Stimulated activated CD4-positive, alpha-beta T cell treated with anti-CD3 and anti-CD28 coated beads, Interleukin-1b, Interleukin-23, amount 100 ng/mL, for 1 hour (primary cell): ENCODE measurements at places on chromosomes 2 and 18.

GRCh38 chr2:186543561-186544131 is 46.2 kb upstream of the ITGAV start:
- no peak for DNase-seq

- no peak for DNase-seq
Measured at GRCh38 chr2:72673279-72673678, 152.6 kb downstream of the EXOC6B start.

DNA sequence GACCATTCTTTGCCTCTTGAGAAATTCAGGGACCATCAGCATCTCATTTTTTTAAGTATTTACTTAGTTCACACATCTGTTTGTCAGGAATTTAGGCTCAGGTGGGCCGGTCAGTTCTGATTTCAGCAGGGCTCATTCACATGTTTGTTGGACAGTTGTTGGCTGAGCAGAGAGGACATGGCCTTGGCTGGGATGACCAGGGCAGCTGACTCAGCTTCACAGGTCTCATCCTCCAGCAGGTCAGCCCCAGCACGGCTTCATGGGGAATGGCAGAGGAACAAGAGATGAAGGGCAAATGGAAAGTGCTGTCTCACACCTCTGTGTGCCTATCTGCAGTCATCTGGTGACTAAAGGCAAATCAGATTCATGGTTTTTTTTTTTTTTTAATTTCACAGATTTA is 136.1 kb upstream of the TMEM200C start:
- DNase-seq: no peak

GRCh38 chr2:30368258-30368657 is 78.8 kb upstream of the LCLAT1 start:
- no peak for DNase-seq

DNA sequence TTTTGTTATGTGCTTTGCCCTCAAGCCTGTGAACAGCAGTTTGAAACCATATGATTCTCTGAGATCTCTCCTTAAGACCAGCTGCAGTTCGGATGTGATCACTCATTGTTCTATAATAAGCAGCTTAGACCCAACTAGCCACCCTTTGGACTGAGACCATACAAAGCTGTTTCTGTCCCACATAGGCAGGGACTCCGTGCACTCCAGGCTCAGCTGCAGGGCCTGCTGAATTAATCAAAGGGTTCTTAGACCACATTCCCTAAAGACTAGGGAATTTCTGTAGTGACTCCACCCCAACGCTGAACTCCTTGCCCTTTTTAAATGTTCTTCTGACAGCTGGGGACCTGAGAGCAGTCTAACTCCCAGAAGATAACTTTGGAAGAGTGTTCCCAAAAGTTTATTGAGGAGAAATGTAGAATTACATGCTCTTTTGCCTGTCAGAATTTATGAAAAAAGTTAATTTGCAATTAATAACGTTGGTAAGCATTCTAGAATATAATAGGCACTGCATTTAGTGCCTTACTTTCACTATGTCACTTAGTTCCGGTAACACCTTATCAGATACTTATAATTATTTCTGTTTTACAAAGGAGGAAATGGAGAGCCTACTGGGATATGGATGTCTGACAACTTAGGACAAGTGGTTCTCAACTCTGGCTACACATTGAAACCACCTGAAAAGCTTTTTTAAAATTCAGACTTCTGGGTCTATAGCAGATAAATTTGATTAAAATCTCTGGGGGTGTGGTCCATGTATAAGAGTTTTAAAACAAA is 42.3 kb downstream of the GULP1 start:
- no peak for DNase-seq

DNA sequence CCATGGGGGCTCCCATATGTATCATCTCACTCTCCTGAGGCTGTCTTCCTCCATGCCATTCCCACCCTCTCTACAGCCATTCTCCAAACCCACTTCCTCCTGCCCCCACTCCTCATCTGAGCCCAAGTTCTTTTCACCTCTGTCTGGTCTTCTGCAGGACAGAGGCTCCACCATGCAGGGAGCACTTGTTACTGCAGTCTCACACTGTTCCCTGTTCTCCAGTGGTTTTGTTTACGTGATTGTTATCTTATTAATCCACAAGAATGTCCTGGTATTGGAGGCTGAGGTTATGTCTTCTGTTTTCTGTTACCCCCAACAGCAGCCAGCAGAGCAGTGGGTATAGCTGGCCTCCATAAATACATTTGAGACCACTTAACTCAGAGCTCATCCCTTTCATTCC is 51.4 kb downstream of the PAX8 start:
- DNase-seq: no peak

DNA sequence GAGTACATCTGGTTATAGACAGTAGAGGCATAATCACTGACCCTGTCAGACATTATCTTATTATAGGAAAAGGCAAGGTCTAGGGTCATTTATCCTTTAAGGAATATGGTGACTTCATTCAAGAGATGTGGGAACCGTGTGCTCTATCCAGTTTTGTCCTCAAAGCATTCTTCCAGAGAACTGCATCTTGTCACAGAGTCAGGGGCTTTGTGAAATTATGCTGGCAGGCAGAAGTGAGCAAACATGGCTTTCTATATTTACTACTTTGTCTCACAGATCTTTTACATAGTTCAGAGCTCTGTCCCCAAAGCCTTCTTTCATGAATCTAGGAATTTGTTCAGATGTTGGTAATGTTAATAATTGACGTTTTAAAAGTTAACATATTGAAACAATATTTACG is 177.4 kb downstream of the ASXL3 start:
- DNase-seq: no peak

GRCh38 chr2:1538663-1539062 is 125.4 kb downstream of the TPO start:
- DNase-seq: no peak

DNA sequence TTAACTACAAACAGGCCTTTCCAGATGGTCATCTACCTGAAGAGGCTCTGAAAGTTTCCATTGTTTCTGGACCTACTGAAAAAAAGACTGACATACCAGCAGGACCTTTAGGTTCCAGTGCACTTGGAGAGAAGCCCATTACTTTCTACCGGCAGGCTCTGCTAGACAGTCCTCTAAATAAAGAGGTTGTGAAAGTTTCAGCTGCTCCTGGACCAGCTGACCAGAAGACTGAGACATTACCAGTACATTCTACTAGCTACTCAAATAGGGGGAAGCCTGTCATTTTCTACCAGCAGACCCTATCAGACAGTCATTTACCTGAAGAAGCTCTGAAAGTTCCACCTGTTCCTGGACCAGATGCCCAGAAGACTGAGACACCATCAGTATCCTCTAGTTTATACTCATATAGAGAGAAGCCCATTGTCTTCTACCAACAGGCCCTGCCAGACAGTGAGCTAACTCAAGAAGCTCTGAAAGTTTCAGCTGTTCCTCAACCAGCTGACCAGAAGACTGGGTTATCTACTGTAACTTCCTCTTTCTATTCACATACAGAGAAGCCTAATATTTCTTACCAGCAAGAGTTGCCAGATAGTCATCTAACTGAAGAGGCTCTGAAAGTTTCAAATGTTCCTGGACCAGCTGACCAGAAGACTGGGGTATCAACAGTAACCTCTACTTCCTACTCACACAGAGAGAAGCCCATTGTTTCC is 65.8 kb downstream of the ALMS1 start:
- DNase-seq: no peak

- DNase-seq: no peak
Measured at GRCh38 chr18:69648486-69648885, 247.8 kb downstream of the DOK6 start.

DNA sequence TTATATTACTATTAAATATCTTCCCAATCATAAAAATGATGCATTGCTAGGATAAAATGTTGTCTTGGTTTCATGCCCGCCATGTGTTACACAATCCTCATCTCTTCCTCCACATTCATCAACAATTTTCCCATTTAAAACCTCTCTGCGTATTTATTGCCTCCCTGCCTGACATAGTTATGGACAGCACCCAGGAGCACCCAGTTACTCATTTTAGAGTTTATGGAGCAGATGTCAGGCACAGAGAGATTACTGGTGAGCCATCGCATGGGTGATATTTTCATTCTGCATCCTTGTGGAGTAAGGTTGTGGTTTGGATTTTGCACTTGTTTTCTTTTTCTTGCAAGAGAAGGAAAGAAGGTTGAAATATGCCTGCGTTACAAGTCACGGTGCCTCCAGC is 116.7 kb upstream of the NPAS2 start:
- no peak for DNase-seq

GRCh38 chr2:168244318-168244717 is 3.1 kb downstream of the STK39 start:
- DNase-seq: no peak

DNA sequence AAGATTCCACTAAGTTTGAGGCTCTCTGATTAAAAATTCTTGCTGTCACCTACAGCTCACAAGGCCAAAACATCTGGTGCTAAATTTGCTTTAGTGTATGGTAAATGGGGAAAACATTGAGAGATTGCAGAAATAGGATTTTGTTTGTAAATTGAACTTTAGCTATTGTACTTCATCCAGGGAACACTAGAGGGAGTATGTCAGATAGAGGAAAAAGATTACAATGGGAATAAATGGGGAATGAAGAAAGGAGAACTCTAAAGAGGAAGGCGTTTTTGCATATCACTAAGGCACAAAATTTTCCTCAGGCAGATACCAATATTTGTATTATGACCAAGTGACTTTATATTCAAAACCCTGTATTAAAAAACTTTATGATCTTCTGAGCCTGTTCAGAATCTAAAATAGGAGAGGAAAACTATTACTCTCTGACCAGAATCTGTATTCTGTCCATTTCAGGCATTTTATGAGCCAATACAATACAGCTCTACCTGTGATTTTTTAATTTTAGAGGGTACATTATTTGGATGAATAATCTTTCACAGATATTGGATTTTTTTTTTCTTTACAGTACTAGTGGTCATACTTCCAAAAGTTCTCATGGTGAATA is 52.3 kb upstream of the ITGB6 start:
- DNase-seq: no peak
